GM03348 (cell line): ENCODE measurements at places on chromosomes 4 and X.

GRCh38 chr4:56803471-56803870 is 18.0 kb downstream of the SPINK2 start:
- no peak for DNase-seq

GRCh38 chr4:16083241-16084191 is at the start of gene PROM1:
Gene PROM1 (minus strand): TSS chr4:16084023. CDS start chr4:16075906, 8,117 bp downstream.
- DNase-seq: peak; percentile 28

DNA sequence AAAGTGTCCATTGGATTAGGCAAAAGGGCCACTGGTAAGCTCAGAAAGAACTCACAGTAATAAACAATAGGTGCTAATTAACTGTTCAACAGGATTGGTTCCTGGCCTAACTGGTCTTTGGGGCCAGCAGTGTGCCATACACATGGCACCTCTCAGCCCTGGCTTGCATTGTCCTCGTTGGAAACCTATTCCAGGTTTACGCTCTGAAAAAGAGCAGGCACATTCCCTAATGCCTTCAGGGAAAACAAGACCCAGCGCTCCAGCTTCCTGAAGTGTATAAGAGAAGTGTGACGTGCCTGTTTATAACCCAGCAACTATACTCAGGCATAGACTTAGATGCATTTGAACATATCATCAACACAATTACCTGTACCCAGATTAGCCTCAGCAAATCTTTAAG is 51.9 kb upstream of the RBM47 start:
- no peak for DNase-seq

- DNase-seq: no peak
These were observed 49.5 kb downstream of the TIGD2 start for GRCh38 chr4:89160806-89161205.

GRCh38 chrX:100204534-100204933 is 205.5 kb downstream of the PCDH19 start:
- DNase-seq: no peak

DNA sequence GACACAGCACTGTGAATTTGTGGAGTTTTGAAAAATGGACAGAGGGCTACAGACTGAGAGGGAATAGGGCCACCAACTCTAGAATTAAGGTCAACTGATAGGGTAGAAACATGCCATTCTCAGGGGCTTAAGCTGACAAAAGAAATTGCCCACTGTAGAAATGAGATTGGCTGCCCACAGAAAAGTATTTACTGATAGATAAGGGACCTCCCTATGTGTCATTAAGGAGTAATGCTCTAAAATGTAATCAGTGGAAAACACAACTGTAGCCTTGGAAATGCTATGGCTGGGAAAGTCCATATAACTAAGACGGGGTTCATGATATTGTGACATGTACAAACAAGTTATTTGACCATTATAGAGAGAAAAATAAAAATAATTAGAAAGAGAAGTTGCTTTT is 4.6 kb downstream of the RTL9 start:
- DNase-seq: no peak
